ENCODE measurements at places on chromosomes 7 and 10. TPM values are rescaled to one million over a fixed set of nuclear protein-coding genes. Genes with fewer than 3 reads are reported as not detected.

The SHOC2 gene
- total RNA-seq = 41.1 TPM

The CALU gene
- total RNA-seq = 39.4 TPM

The GRM3 gene
- not detected for total RNA-seq

The AFAP1L2 gene
- 16.1 TPM for total RNA-seq

The GOT1 gene
- total RNA-seq = 31.6 TPM

The HOXA4 gene
- 3.1 TPM for total RNA-seq

The MMRN2 gene
- total RNA-seq = 52.9 TPM

Data from suprapubic skin (tissue), 4 donors.